ENCODE measurements at places on chromosomes 1 and 21. TPM values are rescaled to one million over a fixed set of nuclear protein-coding genes. Genes with fewer than 3 reads are reported as not detected.

The LCE1A gene
- total RNA-seq: not detected

The LCE2C gene
- not detected for total RNA-seq

The C2CD4D gene
- total RNA-seq: not detected

DNA sequence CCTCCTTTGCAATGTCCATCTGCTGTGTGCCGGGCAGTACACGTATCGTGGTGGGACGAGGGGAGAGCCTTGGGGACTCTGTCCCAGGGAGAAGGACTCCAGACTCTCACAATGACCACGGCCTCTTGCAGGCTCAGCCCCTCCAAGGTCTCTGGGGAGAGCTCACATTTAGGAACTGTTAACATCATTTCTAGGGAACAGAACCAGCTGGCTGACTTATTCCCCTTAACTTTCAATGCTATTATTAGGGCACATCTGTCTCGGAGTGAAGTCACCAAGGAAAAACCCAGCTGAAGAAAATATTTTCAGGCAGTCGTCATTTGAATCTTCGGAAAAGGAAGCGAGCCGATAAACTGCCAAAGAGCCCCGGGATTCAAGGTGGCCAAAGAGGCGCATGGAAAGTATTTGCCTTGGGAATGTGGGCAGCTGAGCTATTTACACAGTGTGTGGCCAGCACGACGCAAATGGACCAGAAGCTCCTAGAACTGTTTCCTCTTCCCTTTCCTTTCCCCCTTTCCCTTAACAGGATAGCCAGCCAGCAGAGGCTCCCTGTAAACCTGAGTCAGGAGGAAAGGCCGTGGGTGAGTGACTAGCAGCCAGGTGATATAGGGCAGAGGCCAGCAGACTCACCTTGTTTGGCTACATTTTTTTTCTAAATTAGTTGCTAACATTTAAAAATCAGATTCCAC, 74.5 kb downstream of the ITPKB start:
- H3K27ac ChIP-seq: peak overlapping the region; percentile 57
- no peaks in the 10 kb centered on the region for H3K36me3 ChIP-seq
- H3K4me3 ChIP-seq: no peak overlapping the region

- H3K27me3 ChIP-seq: no peaks in the 10 kb centered on the region
- no peaks in the 10 kb centered on the region for H3K36me3 ChIP-seq
- no peaks in the 10 kb centered on the region for H3K4me1 ChIP-seq
- DNase-seq: no peak
Measured at GRCh38 chr1:79373481-79374125, 367.1 kb upstream of the ADGRL4 start.

- H3K4me1 ChIP-seq: no peaks in the 10 kb centered on the region
- H3K27ac ChIP-seq: no peak overlapping the region
- DNase-seq: no peak
- H3K27me3 ChIP-seq: no peaks in the 10 kb centered on the region
- no peak overlapping the region for H3K4me3 ChIP-seq
Measured at GRCh38 chr1:9420835-9421532, 118.3 kb upstream of the SLC25A33 start.

The PLA2G2D gene
- not detected for total RNA-seq

DNA sequence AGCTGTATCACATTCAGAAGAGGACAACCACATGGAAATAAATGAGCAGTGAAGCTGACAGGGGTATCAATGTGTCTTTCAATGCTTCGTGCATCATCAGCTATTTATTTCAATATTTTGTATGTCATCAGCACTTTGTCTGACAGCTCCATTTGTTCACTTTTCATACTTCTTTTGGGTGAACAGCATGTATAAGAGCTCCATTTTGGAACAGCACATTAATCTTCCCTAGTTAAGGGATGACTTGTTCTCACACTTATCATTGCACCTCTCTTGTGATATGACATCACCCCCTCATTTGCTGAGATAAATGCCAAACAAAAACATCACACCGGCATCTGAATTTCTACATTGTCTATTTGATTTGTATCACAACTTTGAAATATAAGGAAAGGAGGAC, 190.6 kb upstream of the SAMSN1 start:
- no peak for DNase-seq
- H3K36me3 ChIP-seq: no peaks in the 10 kb centered on the region
- no peak overlapping the region for H3K4me3 ChIP-seq

DNA sequence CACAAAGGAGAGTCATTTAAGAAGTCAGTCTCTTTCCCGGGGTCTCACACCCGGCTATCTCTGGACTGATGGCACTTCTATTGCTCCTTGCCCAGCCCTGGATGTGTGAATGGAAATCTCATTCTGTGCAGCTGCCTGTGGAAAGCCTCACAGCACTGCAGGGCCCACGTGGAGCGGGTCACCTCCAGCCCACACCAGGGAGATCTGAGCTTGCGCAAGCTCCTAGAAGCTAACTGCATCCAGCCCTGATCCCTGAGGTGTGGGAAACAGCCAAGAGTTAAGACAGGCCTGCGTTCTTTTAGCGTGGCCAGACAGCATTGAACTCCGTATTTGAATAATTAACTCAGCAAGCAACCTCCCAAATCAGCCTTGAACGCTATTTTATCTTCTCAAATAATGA, 150.5 kb downstream of the LRIG2 start:
- DNase-seq: no peak
- no peaks in the 10 kb centered on the region for H3K4me1 ChIP-seq
- H3K4me3 ChIP-seq: no peak overlapping the region
- no peak overlapping the region for H3K27ac ChIP-seq
- no peaks in the 10 kb centered on the region for H3K27me3 ChIP-seq

DNA sequence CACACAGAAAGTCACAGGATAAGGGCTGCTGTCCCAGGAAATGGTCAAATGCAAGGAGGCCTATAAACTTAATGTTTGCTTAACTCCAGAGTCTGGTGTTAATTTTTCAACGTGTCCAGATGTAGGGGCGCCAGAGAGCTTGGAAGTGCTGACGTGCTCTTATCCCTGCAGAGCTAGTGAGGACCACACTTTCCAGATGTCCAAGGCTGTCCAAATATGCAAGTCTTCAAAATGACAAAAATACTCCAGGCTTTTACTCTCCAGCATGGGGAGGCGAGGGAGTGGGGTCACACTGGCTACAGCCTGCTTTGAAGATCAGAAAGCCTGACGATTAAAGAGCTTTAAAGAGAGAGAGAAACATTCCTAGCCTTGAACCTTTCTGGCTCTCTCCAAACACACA, 57.6 kb downstream of the ABCA4 start:
- H3K27ac ChIP-seq: no peak overlapping the region
- peaks cover 6% of the 10 kb centered on the region for H3K4me1 ChIP-seq
- no peaks in the 10 kb centered on the region for H3K27me3 ChIP-seq
- no peak overlapping the region for H3K4me3 ChIP-seq

All from lung (tissue), 17 donors.